ENCODE measurements at places on chromosomes 6 and 20. TPM values are rescaled to one million over a fixed set of nuclear protein-coding genes. Genes with fewer than 3 reads are reported as not detected.

PRPH2 gene
- total RNA-seq = not detected

BTBD3 gene
- 5.5 TPM for total RNA-seq

SLC22A1 gene
- 0.67 TPM for total RNA-seq

FAM209B gene
- 0.89 TPM for total RNA-seq

RBPJL gene
- not detected for total RNA-seq

SYTL3 gene
- 26.9 TPM for total RNA-seq

LY6G5C gene
- 1.7 TPM for total RNA-seq

FOXS1 gene
- not detected for total RNA-seq

DNA sequence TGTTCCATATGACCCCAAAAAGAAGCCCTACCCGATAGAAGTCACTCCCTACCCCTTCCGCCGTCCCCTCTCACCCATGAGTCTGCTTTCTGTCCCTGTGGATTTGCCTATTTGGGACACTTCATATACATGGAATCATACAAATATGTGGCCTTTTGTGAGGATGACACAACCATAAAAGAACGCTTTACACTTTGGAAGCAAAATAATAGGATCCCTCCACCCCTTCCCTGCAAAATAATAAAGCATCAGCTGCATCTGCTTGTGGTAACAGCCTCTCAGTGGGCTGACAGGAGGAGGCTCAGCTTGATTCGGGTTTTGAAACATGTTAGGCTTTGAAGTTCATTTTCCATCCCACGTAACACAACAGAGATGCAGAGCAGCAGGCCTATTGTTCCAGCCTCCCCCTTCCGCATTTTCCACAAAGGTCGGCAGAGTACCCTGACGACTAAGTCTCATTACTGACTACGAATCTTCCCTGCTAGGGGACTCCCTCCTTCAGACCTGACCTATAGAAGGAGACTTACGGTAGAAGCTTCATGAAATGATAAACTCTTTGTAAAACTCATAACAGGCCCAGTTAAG lies 99.1 kb downstream of the ALDH8A1 start:
- no peak for DNase-seq

GRCh38 chr20:59598625-59599310 lies 5.6 kb upstream of the PHACTR3 start:
- DNase-seq = peak; percentile 30

GRCh38 chr6:107493158-107494057 lies 3.5 kb downstream of the SOBP start:
- DNase-seq = no peak

DNA sequence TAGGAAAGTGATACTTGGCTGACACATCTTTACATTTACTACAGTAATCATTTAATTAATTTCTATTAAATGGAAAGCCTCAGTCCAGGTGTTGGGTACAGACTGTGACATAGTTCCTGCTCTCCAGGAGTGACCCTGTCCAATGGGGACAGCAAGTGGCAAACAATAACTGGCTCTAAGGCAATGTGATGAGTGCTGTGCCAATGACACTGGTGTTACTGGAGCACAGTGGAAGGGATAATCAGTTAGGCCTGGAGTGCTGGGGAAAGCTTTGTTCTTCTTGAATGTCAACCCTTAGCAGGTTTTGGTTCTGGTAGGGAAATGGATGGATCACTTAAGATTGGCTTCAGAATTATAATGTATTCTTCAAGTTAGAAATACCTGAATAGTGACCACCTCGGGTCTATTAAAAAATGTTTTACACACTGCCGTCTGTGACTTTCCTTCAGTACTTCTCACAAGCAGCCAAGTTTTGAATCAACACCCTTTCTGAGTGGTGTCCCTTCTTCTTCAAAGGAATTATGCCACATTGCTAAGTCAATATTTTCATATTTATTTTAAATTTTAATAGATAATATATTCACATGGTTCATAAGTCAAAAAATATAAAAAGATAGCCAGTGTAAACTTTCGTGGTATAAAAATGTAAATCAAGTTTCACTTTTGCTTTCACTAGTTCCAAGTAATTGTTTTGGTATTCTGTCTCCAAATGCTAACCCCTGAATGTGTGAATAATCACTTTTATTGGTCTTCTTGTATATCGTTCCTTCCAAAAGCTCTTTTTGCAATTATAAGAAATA lies 9.6 kb downstream of the CMTR1 start:
- DNase-seq = no peak

- DNase-seq = no peak
These were observed 1.2 kb upstream of the SLC24A3 start for GRCh38 chr20:19211252-19211651.

DNA sequence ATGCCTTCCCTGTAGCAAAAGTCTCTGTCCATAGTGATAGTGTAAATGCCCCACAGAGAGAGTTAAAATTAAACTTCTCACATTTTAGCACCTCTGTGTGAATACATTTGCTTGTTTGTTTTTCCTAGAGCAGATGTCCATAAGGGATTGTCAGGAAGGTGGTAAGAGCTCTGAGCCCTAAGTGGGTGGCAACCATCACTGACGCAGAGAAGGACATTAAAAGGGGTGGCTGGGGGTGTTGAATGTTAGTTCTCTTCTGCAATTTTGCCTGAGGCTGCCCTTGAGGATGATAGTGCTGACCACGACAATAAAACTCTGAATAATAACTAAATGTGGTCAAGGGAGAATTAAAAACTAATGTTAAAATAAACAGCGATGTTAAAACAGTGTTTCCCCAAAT lies 174.3 kb upstream of the ID4 start:
- DNase-seq = no peak

GRCh38 chr6:126040394-126040793 lies 54.1 kb downstream of the TRMT11 start:
- no peak for DNase-seq

DNA sequence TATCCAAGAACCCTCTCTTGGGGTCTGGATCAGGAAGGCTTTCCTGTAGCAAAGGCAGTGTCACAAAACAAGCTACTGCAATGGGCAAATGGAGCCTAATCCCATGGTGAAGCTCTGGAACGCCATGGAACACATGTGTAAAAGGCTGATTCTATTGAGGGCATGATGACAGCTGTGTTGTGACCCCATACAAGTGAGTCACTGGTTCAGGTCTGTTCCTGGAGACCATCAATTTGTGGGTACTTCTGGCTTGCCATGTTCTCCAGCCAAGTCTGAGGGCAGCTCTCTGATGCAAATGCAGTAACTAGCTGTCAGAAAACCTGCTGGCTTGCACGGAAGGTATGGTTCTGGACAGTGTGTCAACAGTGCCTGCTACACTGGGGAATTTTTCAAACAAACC lies 33.3 kb upstream of the ECHDC1 start:
- DNase-seq = no peak

DNA sequence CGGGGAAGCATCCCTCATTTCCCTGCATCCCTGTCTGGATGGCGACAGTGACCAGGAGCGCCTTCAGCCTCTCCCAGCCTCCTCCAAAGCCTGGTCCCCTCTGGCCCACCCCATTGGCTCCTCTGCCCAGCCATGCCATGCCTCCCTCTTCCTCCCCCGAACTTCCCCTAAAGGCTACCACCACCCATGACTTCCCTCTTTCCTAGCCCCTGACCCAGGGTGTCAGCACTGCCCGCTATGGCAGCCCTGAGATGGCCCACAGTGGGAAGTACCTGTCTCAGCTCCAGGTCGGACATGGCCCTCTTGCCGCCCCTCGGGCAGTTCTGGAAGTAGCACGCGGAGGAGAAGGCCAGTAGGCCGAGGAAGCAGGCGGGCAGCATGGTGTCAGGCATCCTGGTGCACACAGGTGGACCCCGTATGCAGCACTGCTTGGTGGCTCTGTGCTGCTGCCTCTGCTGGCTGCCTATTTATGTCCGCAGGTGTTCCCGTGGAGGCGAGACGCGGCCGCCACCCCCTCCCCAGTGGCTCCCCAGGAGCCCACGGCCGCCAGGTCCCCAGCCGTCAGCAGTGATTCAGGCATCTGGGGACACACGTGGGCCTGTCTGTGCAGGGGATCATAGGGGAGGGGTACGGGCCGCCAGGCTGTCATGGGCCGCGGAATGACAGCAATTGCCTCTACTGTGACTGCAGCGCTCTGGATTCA lies at the start of gene AVP:
TSS of gene AVP (minus strand) at position 442 of the 703 bp plus-strand sequence. CDS start at position 392, 50 bp downstream.
- no peak for DNase-seq

- peak; percentile 32 for DNase-seq
These were observed 707.0 kb downstream of the EPM2A start for GRCh38 chr6:145028144-145028818.

- DNase-seq = no peak
These were observed 91.9 kb downstream of the MYLK4 start for GRCh38 chr6:2658788-2659187.

- no peak for DNase-seq
These were observed 97.6 kb downstream of the FAM50B start for GRCh38 chr6:3946778-3947177.

DNA sequence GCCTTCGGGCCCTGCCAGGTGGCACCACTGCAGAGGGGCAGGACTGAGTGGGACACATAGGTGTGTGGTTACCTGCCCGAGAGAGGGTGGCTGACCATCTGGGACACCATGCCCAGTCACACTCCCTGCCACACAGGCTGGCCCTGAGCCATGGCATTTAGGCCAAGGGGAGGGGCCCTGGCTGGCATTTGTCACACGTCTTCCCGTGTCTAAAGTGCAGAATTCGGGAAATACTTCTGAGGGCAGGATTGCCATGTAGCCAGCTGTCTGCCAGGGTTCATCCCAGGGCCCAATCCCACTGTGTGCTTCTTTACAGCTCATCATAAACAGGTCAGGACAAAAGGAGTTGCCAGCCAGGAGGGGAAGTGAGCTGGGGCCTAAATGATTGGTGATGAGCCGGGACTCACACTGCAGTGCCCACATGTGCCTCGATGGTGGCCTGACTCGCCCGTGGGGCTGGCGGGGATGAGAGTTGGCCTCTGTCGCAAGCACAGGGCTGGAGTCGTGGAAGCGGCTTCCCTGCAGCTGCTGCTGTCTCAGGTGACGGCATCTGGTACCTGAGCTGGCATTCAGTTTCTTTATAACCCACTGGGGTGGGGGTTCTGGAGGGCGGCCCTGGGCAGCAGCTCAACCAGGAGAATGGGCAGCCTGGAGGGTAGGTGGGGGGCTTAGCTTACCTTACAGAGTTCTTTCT lies 5.9 kb upstream of the UNC93A start:
- DNase-seq = no peak

- no peak for DNase-seq
These were observed 31.7 kb upstream of the CCR6 start for GRCh38 chr6:167091026-167091804.

DNA sequence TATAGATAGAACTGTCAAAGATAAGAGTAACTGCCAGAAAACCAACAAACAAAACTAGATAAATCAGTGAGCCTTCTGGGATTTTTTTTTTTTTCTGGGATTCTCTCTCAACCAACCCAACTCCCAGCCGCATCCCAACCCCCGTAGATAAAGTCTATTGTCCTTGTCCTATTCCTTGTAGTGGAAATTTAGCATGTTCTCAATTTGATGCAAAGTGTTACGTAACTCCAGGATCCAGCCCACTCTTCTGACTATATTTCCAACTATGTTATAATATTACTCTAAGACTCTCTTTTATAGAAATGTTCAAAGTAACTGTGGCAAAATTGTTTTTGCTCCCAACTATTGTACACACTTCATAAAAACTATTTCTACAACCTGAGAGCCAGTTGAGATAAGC lies 15.4 kb upstream of the CDYL start:
- no peak for DNase-seq

DNA sequence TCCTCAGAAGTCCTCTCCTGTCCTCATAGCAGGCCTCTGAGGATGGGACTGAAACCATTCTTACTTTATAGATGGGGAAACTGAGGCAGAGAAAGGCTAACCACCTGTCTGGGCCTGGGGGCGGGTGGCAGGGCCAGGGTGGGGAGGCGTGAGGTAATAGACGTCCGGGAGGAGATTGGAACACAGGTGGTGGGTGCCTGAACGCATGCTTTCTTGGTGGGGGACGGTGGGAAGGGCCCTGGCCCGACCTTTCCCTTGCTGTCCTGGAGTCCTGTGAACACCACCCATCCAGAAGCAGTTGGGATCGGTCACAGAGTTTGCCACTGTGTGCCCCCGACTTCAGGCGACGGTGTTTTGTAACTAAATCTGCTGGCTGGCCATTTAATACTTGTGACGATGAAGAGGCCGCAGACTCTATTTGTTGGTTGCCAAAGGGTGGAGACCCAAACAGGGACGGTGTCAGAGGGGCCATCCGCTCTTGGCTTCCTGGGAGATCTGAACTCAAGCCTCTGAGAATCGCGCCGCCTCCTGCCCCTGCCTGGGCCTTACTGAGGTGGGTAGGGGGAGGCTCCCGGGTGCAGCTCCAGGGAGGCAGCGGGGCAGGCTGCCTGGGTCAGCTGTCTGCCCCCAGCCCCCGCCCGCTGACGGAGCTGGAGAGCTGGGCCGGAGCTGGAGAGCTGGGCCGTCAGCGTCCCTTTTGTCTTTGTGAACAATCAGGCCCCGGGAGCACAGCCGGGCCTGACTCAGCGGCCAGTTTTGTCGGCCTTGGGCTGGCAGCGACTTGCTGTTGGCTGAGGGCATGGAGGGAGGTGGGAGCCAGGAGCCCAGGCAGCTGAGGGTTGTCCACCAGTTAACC lies 4.1 kb downstream of the RBM38 start:
- DNase-seq = no peak

GRCh38 chr20:53074811-53075314 lies 102.7 kb downstream of the TSHZ2 start:
- DNase-seq = no peak

DNA sequence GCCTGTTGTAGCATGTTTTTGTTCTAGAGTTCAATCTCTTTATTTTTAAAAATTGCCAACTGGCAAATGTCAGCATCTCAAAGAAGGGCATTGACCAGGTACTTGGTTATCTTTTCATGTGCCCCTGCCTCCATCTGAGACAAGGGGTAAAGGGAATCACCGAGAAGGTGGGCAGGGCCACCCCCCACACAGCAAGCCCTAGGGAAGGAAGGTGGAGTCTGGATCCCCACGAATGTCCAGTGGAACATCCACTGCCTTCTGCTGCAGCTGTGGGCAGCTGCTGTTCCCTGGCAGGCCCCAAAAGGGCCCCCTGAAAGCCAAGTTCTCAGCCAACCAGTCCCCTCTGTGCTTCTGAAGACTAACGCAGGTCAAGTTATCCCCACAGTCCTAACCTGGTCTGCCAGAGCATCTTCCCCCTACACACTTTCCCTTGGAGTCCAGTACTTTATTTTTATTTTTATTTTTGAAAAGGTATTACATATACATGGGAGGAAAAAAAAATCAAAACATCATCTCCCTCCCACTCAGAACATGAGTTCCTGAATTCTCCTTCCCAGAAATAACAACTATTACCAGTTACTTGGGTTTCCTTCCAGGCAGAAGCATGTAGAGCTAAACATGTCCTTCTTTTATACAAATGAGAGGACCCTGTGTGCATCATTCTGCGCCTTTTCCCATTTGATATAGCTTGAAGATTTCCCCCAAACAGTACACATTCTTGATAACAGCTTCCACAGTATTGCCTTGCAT lies 253.7 kb downstream of the MAFB start:
- no peak for DNase-seq

DNA sequence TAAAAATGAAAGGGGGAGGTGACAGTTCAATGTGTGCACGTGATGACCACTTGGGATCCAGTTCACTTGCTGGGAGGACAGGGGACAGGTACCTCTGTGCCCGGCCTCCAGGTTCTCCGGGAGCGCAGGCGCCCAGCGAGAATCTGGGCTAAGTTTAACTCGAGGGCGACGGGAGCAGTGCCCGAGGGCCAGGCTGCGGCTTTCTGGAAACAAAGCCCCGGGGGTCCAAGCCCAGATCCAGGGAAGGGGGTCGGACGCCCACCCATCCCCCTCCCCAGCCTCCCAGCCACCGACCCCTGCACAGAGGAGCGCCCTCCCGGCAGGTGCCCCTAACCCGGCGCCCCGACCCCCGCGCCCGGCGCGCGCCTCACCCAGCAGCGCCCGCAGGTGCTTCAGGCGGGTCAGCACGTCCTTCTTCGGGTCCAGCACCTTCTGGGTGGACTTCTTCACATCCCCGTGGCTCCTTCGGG lies 405 bp downstream of the RALGAPA2 start:
- DNase-seq = peak; percentile 12

- peak; percentile 62 for DNase-seq
These were observed 7.4 kb upstream of the BPIFA3 start for GRCh38 chr20:33209789-33210188.

Data from activated CD4-positive, alpha-beta T cell treated with anti-CD3 and anti-CD28 coated beads, Interleukin-2, amount 10 ng/mL, durations not matched to agents 7 days and 5 days (primary cell).